ENCODE measurements at places on chromosomes 1 and 21. TPM values are rescaled to one million over a fixed set of nuclear protein-coding genes. Genes with fewer than 3 reads are reported as not detected.

Gene HDGF
- 184 TPM for total RNA-seq

Gene RGS18
- total RNA-seq: 0.40 TPM

Gene SLAMF7
- total RNA-seq: 1.1 TPM

Gene ZBED6
- 19.2 TPM for total RNA-seq

Gene LORICRIN
- 247 TPM for total RNA-seq

Gene FCRL2
- not detected for total RNA-seq

Gene ETV3L
- not detected for total RNA-seq

Gene RNF223
- total RNA-seq: 4.8 TPM

Gene SLC44A3
- total RNA-seq: 15.5 TPM

Gene RAP1GAP
- 1.5 TPM for total RNA-seq

Gene CA6
- total RNA-seq: 9.5 TPM

DNA sequence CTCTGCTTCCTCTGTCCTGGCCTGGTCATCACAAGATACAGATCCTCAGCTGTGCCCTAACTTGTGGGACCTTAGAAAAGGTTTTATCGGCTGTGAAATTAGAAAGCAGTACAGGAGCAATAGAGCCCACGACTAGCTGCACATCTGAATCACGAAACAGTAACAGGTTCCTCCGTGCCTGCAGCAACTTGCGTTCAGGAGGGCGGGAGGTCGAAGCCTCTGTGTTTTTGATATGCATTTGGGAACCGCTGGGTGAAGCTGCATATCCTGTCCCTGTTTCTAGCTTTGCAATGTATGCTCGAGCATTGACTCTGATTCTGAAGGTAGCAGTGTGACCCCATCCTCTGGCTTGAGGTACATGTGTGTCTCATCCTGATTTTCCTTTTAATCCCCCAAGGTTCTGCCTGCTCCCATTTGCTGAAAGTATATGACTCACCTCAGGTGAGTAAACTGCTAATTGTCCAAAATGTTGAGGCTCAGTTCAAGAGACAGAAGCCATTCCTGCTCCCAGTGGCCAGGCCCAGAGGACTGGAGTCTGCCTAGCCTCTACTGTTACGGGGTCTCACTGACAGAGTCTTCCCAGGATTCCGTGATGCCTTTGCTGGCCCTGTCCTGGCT is 44.3 kb downstream of the SCCPDH start:
- no peak for DNase-seq

DNA sequence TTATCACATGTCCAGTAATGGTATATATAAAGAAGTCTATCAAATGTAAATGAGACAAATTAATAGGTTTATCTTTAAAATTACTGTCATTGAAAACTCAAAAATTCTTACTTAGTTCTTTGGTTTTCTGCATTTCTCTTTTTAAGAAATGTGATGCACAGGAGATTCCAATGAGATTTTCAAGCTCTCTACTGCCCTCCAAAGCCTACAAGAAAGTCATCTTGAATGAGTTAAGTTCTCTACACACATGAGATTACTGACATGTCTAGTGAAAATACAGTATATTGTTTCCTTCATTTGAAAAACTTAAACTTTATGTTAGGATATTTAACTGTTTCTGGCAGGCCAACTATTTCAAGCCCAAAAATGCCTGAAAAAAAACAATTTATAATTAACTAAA is 68.8 kb downstream of the ITGB3BP start:
- DNase-seq: no peak

DNA sequence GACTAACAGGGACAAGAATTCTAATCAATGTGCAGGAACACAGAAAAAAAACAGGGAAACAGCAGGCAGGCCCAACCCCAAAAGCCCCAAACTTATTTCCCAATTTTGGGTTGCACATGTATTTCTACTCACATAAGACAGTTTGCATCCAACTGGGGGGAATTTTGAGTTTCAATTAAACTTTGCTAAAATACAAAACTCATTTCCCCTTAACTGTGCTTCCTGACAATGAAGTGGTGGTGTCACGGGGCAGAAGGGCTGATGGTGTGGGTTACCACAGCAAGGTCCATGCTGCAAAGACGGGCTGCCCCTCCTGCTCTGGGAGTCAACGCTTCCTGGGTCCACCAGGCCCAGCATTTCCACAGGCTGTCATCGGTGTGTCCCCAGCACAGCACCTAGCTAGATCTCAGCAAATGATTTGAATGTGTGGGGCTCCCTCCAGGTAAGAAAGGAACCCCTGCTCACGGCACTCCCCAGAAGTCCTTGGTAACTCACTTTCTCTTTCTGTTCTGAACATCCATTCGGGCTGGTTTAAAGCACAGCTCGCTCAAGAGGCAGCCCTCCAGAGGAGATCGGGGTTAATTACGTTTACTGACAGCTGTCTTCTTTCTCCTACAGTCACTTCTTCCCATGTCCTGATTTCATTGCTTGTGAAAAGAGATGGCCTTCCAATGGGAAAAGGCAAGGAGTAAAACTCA is 27.4 kb downstream of the HIVEP3 start:
- no peak for DNase-seq

DNA sequence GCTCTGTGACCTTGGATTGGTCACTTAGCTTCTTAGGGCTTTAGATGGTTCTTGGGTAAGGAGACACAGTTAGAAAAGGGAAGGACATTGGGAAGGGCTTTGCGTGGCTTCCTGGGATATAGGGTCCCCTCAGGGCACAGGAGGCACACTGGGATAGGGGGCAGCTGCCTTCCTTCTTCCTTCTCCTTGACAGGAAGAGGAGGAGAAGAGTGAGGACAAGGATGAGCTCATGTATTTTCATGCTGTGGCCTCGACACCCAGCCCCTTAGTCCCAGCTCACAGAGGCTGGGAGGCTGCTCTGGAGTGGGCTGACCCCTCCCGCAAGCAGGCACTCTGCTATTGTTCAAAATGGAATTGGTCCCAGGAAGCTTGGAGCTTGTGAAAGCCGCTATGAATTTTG is 45.7 kb upstream of the POU3F1 start:
- no peak for DNase-seq

DNA sequence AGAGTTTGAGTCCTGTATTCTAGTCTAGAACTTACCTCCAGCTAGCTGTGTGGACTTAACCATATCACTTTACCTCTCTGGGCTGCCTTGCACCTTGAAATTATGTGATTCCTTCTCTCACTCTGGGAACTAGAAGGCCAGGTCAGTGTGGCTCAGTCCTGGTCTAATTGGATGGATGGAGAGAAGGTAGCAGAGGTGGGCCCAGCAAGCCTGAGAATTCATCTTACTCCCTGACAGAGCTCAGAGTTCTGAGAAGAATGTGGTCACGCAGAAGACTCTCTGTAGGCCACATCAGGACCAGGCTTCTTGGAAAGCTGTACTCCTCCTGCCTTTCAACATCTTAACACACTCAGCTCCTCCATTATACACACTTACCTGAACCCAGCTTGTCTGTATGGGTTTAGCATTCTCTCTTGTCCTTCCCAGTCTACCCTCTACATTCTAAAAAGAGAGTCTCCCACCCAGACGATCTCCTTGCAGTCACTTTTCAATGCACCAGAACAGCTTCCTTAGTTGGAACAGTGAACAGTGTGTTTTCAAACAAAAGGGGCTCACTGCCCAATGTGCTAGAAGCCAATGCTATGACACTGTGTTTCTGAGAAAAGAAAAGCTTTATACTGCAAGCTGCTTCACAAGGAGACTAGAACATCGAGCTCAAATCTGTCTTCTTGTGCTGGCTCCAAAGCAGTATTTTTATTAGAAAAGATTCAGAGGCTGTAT is 60.5 kb downstream of the CAPN9 start:
- no peak for DNase-seq

DNA sequence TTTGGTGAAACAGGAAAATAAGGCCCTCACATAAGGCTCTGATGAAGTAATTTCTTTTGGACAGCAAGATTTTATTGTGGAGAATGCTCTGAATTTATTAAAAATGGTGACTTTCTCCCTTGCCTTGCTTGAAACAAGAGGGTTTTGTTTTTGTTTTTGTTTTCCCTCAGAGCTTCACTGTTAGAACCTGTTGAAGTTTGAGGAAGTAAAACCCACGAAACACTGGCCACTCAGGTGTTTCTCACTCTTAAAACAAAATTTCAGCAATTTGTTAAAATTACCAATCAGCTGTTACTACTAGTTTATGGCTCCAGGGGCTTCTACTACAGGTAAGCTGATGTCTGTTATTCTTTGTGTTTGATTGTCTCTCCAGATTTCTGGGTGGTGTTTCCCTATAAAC is 112.6 kb upstream of the B3GALT2 start:
- no peak for DNase-seq

DNA sequence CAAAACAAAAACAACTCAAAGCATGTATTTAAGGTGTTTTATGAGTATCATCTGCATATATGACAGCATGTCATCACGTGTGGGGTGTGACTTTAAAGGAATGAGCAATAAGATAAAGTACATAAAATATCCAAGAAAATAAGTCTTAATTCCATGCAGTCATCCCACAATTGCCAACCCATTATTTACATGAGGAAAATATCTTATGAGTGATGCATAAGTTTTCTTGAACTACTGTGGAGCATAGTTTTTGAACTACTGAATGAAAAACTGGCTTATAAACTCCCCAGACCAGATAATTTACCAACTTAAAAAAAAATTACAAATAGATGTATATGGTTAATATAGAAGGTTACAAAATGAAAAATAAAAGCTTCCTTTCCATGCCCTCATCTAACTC is 29.7 kb upstream of the MTMR11 start:
- DNase-seq: no peak

- no peak for DNase-seq
Measured at GRCh38 chr1:165350840-165351239, 5.7 kb downstream of the LMX1A start.

- no peak for DNase-seq
Measured at GRCh38 chr1:20158358-20159070, 19.4 kb downstream of the PLA2G2F start.

DNA sequence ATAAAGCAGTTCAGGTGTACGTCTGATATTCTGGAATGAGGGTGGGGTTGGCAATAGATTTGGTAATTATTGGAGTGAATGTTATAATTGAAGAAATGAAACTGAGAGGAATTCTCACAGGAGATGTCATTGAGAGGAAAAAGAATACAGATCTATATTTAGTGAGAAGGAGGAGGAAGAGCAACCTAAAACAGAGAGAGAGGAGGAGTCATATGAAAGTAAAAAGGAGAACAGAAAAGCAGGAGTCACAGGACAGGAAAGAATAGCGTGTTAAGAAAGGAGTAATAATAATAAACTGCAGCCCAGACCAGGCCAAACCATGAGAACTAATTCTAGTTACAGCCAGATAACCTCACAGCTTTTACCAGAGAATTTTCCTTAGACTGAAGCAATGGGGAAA is 62.7 kb upstream of the MROH9 start:
- no peak for DNase-seq

DNA sequence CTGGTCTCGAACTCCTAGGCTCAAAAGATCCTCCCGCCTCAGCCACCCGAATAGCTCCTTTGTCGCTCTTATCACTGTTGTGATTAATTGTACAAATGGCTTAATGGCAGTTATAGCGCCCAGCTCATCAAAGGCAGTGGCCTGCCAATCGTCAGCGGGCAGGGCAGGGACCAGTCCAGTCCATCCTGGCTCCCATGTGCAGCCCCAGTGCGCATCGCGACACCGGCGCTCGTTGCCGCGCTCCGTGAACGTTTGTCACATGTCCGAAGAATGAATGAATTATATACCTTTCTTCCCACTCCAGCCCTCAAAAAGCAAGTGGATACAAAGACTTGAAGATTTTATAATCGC is 18.4 kb downstream of the MTX1 start:
- no peak for DNase-seq

DNA sequence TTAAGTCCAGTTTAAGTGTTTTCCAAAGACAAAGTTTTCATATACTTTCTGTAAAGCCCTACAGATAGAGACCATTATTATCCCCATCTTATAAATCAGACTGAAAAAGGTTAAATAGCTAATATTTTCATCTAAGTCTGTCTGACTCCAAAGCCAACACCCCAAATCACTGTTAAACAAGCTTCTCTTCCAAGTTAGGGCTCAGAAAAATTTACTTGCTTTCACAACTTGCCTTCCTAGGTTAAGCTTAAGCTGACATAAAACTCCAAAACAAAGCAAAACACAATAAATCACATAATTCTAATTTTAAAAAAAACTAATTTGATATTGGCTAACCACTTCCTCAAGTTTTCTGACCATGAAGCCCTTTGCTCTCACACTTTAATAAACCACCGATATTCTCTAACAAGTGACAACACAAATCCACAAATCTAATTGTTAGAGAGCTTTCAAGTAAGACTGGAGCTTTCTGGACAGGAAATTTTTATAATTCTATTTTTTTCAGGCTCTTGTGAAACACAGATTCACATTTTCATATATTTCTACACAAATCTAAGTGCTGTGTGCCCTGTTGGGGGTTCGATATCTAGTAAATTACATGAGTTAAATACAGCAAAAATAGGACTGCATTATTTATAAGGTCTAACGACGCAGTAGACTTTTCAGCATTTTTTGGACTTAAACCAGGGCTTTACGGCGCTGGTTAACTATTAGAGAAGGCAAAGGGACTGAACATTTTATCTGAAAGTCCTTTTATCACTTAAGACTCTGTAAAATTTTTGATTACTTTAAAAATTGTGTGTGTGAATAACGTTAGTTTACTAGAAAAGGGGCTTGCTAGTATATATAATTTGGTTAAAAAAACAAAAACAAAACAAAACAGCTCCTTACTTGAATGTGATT is 2.1 kb downstream of the GNG12 start:
- DNase-seq: no peak

DNA sequence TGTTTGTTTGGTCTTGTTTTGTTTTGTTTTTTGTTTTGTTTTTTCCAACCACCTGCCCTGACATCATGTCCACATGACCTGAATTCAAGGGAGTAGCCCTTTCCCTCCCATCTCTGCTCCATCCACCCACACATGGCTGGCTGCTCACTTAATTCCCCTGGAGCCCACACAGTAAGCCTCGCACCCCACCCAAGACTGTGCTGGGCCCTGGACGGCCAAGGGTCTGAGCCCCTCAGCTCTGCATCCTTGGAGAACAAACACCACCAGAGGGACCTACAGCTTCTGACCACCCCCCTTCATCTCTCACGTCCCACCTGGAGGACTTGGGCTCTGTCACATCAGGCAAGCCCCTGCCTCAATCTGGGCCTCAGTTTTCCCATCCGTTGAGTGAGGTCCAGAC is 39.1 kb downstream of the MATN1 start:
- DNase-seq: no peak

DNA sequence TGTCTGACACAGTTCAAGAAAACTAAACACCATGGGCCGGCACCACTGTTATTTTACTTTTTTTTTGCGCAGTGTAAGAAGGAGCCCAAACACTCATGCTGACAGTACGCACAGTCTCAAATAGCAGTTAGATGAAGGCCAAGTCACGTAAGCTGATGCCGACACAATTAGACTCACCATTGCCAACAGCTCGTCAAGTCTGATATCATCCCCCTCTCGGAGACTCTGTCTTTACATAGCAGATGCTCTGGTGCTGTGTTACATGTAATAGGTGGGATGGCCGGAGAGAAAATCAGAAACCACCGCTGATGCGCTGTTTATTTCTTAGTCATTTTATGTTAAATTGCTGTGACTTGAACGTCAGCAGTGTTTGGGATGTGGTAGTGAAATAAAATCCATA is 49.3 kb downstream of the TGFB2 start:
- DNase-seq: peak; percentile 8

- no peak for DNase-seq
Measured at GRCh38 chr1:237700181-237700580, 190.5 kb downstream of the ZP4 start.

- no peak for DNase-seq
Measured at GRCh38 chr1:216499581-216500272, 76.5 kb upstream of the USH2A start.

GRCh38 chr1:92186081-92186480 is 31.6 kb upstream of the C1orf146 start:
- DNase-seq: no peak

GRCh38 chr1:84427250-84428188 is 29.2 kb downstream of the DNASE2B start:
- no peak for DNase-seq

- DNase-seq: peak; percentile 79
Measured at GRCh38 chr1:240611619-240612480, at the start of gene GREM2. TSS of gene GREM2 (minus strand) at chr1:240612155. CDS start at chr1:240493475, 118,680 bp downstream.

All from suprapubic skin (tissue), 4 donors.